Thymus (tissue), 14 donors: ENCODE measurements at places on chromosomes 11 and 22. TPM values are rescaled to one million over a fixed set of nuclear protein-coding genes. Genes with fewer than 3 reads are reported as not detected.

DNA sequence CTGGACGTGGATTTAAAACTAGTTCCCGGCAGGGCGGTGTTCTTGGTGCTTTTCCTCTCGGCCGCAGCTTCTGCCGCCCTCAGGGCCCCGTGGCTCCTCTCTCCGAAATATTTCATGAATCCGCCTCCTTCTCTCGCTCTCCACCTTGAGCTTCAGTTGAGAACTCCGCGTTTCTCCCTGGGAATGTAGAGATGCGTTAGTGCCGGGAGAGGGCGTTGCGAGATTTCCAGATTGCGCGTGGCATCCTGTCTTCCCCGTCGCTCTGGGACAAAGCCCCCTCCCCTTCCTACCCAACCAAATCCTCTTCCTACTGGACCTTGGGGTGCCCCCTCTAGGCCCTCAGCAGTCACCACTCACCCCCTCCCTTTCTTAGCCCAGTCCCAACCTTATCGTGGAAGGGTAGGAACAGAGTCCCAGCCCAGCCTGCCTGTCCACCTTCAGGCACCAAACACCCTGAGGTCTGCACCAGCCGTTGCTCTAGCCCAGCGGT is 15.5 kb upstream of the RAC2 start:
- DNase-seq = peak; percentile 79

DNA sequence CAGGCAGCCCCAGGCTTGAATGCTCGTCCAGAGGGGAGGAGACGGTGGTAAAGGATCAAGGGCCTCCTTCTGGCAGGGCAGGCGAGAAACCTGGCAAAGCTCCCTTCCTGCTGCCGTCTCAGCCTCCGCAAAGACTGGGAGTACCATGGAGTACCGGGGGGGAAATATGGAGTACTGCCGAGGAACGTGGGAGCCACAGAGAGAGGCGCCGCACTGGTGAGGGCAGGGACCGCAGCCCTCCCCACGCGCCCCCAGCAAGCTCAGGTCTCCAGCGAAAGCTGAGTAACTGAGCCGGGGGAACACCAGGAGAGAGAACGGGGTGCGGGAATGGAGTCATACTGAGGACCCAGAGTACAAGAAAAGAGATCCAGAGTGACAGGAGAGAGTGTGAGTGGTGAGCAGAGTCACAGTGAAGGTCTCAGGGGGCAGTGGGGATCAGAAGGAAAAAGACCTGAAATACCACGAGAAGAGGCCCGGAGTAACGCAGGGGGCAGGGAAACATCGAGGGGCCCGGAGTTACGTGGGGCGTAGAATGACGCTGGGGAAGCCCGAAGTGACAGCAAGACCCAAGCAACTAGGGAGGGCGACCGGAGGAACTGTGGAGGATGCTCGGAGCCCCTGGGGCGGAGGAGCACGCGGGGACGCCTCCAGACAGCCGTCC is 740 bp downstream of the EML3 start:
- DNase-seq = peak; percentile 44

- DNase-seq = no peak
Observed at GRCh38 chr11:65304613-65305012, 10.1 kb upstream of the CDC42EP2 start.

DNA sequence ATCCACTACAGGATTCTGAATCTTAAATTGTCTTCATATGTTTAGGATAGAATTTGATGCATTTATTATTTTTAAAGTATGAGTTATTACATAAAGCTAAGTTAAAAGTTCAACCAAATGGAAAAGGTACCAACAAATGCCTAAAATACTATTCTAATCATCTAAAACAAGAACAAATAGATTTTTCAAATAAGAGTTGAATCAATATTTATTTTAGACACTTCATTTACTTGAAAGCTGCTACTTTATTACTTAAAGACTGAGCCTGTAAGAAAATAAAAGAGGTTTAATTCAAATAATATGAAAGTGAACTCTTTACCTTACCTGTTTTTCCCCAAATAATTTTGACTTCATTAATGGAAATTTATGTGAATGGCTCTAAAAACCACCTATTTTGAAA is 16.9 kb downstream of the LDHAL6A start:
- no peak for DNase-seq

DNA sequence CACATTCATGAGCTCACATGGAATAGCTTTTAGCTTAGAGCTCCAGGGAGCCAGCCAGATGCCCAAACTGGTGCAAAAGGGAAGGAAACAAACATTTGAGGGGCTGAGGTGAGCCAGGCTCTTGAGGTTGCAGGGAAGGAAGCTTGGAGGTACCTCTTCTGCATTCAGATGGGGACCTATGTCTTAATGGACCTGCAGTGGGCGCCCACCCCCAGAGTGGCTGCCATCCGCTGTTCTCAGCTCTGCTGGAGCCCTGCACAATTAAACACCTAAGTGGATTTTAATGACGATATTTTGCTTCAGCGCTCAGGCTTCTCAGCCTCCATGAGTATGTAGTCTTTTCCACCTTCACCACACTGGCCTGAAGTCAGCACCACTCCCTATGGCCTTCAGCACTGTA is 100.8 kb downstream of the LDLRAD3 start:
- DNase-seq = no peak

GRCh38 chr11:17798253-17798652 is 63.7 kb downstream of the KCNC1 start:
- DNase-seq = no peak

- no peak for DNase-seq
Observed at GRCh38 chr11:78224506-78224905, 35.8 kb downstream of the USP35 start.

GRCh38 chr22:45911601-45912271 is 65.2 kb downstream of the WNT7B start:
- no peak for DNase-seq

DNA sequence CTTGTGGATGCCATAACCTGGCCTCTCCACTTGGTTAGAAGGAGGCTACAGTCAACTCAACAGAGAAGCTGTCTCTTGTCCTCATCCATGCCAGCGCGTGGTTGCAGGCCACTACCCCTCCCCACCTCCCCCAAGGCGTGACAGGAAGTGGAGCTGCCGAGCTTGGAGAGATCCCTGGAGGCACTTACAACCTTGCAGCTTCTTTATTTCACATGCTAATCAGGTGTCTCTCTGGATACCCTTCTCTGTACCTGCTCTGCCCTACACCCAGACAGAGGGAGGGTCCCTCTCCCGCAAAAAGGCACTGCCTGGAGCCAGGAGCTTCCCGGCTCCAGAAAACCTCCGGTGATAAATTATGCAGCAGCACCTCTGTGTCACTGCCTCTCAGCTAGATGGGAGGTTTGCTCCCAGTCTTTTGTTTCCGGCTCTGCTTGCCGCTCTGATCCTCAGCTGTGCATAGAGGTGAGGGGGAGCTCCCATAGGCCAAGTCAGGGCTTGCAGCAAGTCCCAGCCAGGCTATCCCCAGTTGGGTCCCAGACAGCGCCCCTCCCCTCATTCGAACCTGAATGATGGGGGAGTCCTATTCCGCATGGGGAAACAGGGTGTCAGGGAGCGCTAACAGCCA is 5.7 kb downstream of the LRP4 start:
- no peak for DNase-seq

- no peak for DNase-seq
Observed at GRCh38 chr11:112400476-112401014, 139.9 kb upstream of the PLET1 start.

GRCh38 chr22:39630721-39631120 is 60.2 kb downstream of the CACNA1I start:
- no peak for DNase-seq

DNA sequence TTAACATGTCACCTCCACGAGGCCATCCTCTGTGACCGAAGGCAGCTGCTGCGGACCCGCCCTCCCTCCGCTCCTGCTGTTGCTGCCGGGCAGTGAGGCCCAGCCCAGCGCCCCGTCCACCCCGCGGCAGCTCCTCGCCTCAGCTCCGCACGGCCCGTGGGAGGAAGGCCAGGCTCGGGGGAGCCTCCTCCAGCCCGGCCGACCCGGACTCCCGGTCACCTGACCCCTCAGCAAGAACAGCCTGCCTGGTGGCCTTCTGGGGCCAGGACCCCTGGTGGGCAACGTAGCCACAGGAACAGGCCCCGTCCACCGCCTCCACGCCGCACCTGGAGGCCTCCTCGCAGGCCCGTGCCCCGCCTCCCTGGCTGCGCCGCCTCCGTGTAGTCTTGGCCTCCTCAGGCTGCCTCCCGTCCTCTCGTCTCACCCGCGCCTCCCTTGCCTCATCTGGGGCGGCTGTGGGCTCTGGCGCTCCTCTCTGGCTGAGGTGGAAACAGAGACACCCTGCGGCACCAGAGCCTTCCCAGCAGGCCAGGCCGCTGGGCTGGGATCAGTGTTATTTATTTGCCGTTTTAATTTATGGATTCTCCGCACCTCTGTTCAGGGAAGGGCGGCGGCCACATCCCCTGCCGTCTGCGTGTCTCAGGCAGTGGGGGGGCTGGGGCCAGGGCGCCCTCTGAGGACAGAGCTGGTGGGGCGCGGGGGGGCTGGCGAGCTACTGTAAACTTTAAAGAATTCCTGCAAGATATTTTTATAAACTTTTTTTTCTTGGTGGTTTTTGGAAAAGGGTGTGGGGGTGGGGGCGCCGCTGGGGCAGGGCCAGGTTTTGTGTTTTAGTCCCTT is 25.4 kb downstream of the MOB2 start:
- no peak for DNase-seq

DNA sequence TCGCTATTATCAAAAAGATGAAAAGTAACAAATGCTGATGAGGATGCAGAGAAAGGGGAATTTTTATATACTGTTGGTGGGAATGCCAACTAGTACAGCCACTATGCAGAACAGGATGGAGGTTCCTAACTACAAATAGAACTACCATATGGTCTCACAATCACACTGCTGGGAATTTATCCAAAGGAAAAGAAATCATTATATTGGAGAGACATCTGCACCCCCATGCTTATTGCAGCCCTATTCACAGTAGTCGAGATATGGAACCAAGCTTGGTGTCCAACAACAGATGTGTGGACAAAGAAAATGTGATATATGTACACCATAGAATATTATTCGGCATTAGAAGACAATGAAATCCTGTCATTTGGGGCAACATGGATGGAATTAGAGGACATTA is 19.6 kb upstream of the POU2AF2 start:
- no peak for DNase-seq

- no peak for DNase-seq
Observed at GRCh38 chr11:16881766-16882165, 132.4 kb downstream of the PLEKHA7 start.

- DNase-seq = no peak
Observed at GRCh38 chr11:19191530-19192169, 10.1 kb downstream of the CSRP3 start.

DNA sequence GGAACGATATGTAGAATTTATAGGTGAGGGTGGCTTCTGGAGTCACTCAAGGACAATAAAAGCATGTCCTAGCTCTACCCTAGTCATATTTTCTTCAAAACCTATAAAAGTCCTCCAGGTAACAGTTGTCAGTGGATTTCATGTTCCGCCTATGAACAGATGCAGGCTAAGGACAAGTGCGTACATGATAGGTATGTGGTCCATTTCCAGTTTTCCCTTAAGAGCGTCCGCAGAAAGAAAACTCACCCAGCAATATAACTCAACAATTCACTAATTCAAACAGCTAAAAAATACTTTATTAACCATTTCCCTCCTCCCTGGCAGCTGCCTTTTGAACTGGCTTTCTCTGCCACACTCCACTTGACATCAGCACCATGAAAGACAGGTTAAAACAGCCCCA is 50.2 kb upstream of the CCDC34 start:
- DNase-seq = no peak

DNA sequence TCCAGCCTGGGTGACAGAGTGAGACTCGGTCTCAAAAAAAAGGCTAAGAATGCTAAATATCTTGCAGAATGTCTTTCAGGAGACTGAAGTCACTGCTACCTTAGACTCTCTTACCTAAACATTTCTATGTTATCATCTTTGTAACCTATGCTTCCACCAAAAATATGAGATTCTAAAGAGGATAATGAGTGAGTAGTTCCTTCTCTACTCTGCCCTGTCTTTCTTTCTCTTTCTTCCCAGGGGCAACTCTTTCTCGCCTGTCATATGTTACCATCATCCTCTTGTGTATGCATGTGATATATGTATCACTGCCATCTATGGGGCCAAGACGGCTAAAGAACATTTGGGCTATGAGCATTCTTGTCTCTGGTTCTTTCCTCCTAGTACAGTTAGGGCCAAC is 9.0 kb upstream of the RASSF10 start:
- no peak for DNase-seq

DNA sequence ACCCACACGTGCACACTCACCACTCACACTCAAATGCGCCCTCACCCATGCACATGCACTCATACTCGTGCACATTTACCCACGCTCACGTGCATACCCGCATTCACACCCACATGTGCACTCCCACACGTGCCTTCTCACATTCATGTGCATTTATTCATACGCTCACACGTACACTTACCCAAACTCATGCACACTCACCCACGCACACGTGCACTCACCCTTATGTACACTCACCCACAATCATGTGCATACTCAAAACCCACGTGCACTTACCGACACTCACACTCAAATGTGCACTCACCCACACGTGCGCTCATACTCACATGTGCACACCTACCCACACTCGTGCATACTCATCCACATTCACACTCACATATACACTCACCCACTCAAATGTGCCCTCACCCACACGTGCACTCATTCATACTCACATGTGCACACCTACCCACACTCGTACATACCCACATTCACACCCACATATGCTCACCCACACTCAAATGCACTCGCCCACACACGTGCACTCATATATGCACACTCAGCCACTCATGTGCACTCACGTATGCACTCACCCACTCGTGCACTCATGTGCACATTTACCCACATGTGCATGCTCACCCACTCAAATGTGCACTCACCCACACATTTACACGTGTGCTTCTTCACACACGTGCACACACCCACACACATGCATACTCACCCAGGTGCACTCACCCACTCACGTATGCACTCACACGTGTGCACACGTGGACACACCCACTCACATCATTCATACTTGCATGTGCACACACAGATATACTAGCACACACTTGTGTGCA is 84.4 kb downstream of the TRMU start:
- no peak for DNase-seq

GRCh38 chr22:36795633-36796032 is 19.7 kb upstream of the IFT27 start:
- no peak for DNase-seq

DNA sequence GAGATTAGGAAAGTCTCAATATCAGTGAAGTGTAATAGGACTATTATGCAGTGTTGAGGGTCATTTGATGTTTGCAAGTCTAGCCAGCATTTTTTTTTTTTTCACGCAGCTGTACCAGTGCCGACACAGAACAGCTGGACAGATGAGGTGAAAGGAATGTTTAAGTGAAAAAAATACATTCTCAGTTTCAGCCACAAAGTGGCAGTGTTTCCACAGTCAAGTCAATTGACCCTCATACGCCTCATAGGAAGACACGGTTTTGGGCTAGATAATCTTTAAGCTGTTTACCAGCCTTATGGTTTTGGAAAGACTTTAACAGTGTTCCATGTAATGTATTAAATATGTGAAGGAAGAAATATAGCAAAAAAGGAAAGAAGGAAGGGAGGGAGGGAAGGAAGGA is 349.9 kb upstream of the ANO3 start:
- peak; percentile 0 for DNase-seq

- DNase-seq = no peak
Observed at GRCh38 chr11:44748606-44749005, 21.8 kb downstream of the TSPAN18 start.

WBP2NL gene
- 0.66 TPM for total RNA-seq

C1QTNF4 gene
- total RNA-seq = 1.3 TPM

TMEM121B gene
- total RNA-seq = 0.09 TPM

P2RY2 gene
- 0.52 TPM for total RNA-seq

ARRB1 gene
- total RNA-seq = 11.1 TPM

C11orf52 gene
- total RNA-seq = 1.3 TPM

SLN gene
- 2.6 TPM for total RNA-seq

ANO9 gene
- total RNA-seq = 26.3 TPM

SMC1B gene
- total RNA-seq = 0.19 TPM

CTSW gene
- total RNA-seq = 18.5 TPM

SLC37A4 gene
- total RNA-seq = 8.5 TPM

PDGFD gene
- total RNA-seq = 1.3 TPM

PLAAT3 gene
- 2.1 TPM for total RNA-seq
